ENCODE measurements at places on chromosomes 4 and X. TPM values are rescaled to one million over a fixed set of nuclear protein-coding genes. Genes with fewer than 3 reads are reported as not detected.

Gene SGCB
- 10.8 TPM for polyA plus RNA-seq

Gene BEND4
- 13.5 TPM for polyA plus RNA-seq

Gene ANXA10
- not detected for polyA plus RNA-seq

Gene TET2
- polyA plus RNA-seq, result 0.97 TPM

GRCh38 chrX:149950681-149951080 is 12.4 kb upstream of the EOLA2 start:
- no peaks in the 10 kb centered on the region for H3K4me1 ChIP-seq
- H3K27me3 ChIP-seq, result no peaks in the 10 kb centered on the region
- no peak overlapping the region for H3K27ac ChIP-seq
- DNase-seq, result peak; percentile 20

GRCh38 chr4:15852524-15852923 is 74.4 kb downstream of the CD38 start:
- H3K27ac ChIP-seq, result no peak overlapping the region
- no peaks in the 10 kb centered on the region for H3K4me1 ChIP-seq
- no peaks in the 10 kb centered on the region for H3K27me3 ChIP-seq
- no peak for DNase-seq
- no peaks in the 10 kb centered on the region for H3K36me3 ChIP-seq
- H3K4me3 ChIP-seq, result no peak overlapping the region

DNA sequence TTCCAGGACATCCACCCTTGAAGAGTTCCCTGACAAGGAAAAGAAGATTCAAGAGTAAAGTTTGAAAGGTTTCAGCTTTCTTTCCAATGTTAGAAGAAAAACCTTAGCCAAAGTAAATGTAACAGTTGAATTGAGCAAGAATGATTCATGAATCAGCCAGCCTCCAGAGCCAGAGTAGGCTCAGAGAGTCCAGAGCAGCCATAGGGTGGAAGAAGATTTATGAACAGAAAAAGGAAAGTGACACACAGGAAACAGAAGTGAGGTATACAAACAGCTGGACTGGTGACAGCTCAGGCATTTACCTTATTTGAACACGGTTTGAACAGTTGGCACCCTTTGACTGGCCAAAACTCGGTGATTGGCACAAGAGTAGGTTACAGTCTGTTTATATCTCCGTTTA is 63.2 kb downstream of the QDPR start:
- no peak for DNase-seq
- no peaks in the 10 kb centered on the region for H3K4me1 ChIP-seq
- H3K36me3 ChIP-seq, result 0 out of 2 replicates have a peak, but pooled peaks cover 3% of the 10 kb centered on the region
- no peak overlapping the region for H3K4me3 ChIP-seq
- H3K27ac ChIP-seq, result no peak overlapping the region
- H3K27me3 ChIP-seq, result no peaks in the 10 kb centered on the region

- DNase-seq, result no peak
- H3K27me3 ChIP-seq, result no peaks in the 10 kb centered on the region
- H3K36me3 ChIP-seq, result no peaks in the 10 kb centered on the region
- no peaks in the 10 kb centered on the region for H3K4me1 ChIP-seq
- no peak overlapping the region for H3K27ac ChIP-seq
These were observed 155.8 kb downstream of the ATP10D start for GRCh38 chr4:47640911-47641310.

GRCh38 chr4:14237911-14238310 is 610.4 kb upstream of the BOD1L1 start:
- H3K4me1 ChIP-seq, result no peaks in the 10 kb centered on the region
- DNase-seq, result no peak
- H3K27ac ChIP-seq, result no peak overlapping the region
- no peak overlapping the region for H3K4me3 ChIP-seq

- H3K4me1 ChIP-seq, result no peaks in the 10 kb centered on the region
- DNase-seq, result no peak
- no peaks in the 10 kb centered on the region for H3K27me3 ChIP-seq
- H3K27ac ChIP-seq, result no peak overlapping the region
- H3K4me3 ChIP-seq, result no peak overlapping the region
These were observed 433.9 kb upstream of the CPEB2 start for GRCh38 chr4:14568351-14568750.

GRCh38 chr4:87260477-87260876 is 40.1 kb upstream of the KLHL8 start:
- no peak for DNase-seq
- H3K27ac ChIP-seq, result no peak overlapping the region
- H3K27me3 ChIP-seq, result no peaks in the 10 kb centered on the region
- H3K36me3 ChIP-seq, result no peaks in the 10 kb centered on the region
